ENCODE measurements at places on chromosomes 2 and 18.
A peak's percentile ranks its signal among the peaks of the same experiment; 100 is the strongest.

DNA sequence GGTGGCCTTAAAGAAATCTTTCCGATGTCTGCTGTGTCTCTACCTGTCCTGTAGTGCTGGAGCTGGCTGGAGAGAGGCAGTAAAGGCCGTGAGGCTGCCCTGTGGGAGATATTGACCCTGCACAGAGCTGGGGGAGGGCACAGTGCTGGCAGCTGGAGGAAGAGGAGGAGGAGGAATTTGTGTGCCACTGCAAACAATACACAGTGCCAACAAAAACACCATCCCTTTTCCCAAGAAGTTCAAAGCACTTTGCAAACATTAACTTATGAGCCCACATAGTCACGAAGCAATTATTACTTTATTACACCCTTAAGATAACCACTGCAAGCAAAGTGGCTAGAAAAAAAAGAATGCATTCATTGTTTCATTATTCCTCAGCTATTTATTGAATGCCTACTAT, 45.0 kb upstream of the CYTIP start:
- no peaks in the 10 kb centered on the region for H3K4me1 ChIP-seq
- H3K27me3 ChIP-seq, result no peaks in the 10 kb centered on the region
- no peaks in the 10 kb centered on the region for H3K36me3 ChIP-seq
- H3K4me3 ChIP-seq, result no peak overlapping the region

GRCh38 chr2:63378589-63378988, 209.7 kb downstream of the WDPCP start:
- no peaks in the 10 kb centered on the region for H3K36me3 ChIP-seq
- no peak overlapping the region for H3K27ac ChIP-seq
- DNase-seq, result no peak
- no peaks in the 10 kb centered on the region for H3K27me3 ChIP-seq

- DNase-seq, result no peak
- peaks cover 3% of the 10 kb centered on the region for H3K27me3 ChIP-seq
- H3K36me3 ChIP-seq, result no peaks in the 10 kb centered on the region
- no peak overlapping the region for H3K27ac ChIP-seq
Measured at GRCh38 chr2:59027320-59027719, 786.2 kb upstream of the FANCL start.

GRCh38 chr2:8525582-8526402, 156.1 kb upstream of the ID2 start:
- peaks cover 8% of the 10 kb centered on the region for H3K4me1 ChIP-seq
- H3K27me3 ChIP-seq, result no peaks in the 10 kb centered on the region
- no peaks in the 10 kb centered on the region for H3K36me3 ChIP-seq
- DNase-seq, result peak; percentile 44
- H3K27ac ChIP-seq, result no peak overlapping the region

GRCh38 chr2:210054696-210055095, 52.3 kb downstream of the RPE start:
- no peaks in the 10 kb centered on the region for H3K27me3 ChIP-seq
- H3K27ac ChIP-seq, result no peak overlapping the region
- no peak overlapping the region for H3K4me3 ChIP-seq
- DNase-seq, result no peak
- no peaks in the 10 kb centered on the region for H3K4me1 ChIP-seq
- peaks cover 7% of the 10 kb centered on the region for H3K36me3 ChIP-seq

- H3K36me3 ChIP-seq, result peaks cover 2% of the 10 kb centered on the region
- H3K4me3 ChIP-seq, result no peak overlapping the region
- peaks cover 8% of the 10 kb centered on the region for H3K4me1 ChIP-seq
- no peak for DNase-seq
Measured at GRCh38 chr2:157789933-157790511, 86.1 kb downstream of the ACVR1 start.

DNA sequence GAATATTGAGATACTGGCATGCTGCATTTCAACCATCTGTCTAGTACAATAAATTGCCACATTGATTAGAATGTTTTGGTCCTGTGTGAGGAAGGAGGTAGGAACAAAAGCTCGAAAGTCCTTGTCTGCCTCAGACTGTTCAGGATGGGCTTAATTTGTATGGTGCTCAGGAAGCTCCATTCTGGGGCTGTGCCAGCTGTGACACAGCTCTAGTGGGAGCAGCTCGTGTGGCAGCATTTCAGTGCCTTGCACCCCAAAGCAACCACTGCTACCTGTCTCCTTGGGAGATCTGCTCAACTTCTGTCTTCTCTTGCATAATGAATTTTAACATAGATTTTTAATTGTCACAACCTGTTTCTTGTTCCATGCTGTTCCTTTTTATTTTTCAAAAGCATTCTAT, 144.4 kb upstream of the THUMPD2 start:
- no peaks in the 10 kb centered on the region for H3K27me3 ChIP-seq
- DNase-seq, result no peak
- no peaks in the 10 kb centered on the region for H3K36me3 ChIP-seq
- H3K4me3 ChIP-seq, result no peak overlapping the region
- peaks cover 3% of the 10 kb centered on the region for H3K4me1 ChIP-seq

DNA sequence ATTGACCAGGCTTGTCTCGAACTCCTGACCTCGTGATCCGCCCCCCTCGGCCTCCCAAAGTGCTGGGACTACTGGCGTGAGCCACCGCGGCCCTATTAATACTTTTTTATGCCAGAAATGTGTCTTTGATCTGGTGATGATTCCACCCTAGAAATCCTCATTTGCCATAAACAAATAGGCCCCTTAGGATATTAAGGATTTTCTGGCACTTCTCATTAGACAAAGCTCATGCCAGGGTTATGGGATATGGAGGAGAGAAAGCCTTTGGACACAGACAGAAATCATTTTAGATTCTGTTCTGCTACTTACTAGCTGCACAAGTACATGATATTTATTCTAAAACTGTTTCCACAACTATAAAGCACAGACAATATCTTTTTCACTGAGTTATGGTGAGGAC, 24.1 kb downstream of the SLC40A1 start:
- H3K36me3 ChIP-seq, result no peaks in the 10 kb centered on the region
- no peaks in the 10 kb centered on the region for H3K27me3 ChIP-seq
- no peak overlapping the region for H3K27ac ChIP-seq
- no peak overlapping the region for H3K4me3 ChIP-seq
- peaks cover 11% of the 10 kb centered on the region for H3K4me1 ChIP-seq

DNA sequence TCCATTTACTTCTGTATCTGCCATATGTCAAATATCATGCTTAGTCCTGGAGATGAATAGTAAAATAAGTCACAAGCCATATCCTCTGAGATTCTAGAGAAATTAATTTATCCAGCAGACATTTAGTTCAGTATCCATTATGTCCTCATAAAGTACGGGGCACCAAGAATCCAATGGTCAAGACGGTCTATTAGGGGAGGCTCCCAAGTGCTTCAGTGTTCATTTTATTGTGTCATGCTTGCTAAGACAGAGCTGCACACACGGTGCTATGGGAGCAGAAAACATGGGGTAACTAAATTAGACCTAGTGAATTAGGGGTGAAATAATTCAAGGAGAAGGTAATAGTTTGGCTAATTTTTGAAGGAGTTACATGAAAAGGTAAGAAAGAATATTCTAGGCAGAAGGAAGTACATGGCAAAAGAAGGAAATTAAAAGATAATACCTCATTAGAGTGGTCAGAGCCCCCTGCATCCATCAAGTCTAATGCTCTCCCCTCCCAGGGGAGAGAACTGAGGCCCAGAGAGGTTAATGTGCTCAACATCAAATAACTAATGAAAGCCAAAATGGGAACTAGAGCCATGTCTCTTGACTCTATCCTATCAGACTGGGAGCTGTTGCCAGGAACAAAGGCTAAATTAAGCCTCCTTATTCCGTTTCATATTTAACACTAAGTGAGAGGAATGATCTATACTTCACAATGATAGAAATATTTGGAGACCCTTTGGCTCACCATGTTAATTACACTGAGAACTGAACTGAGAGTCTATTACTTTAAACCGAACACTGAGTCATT, 358.7 kb downstream of the LRRTM1 start:
- no peak for DNase-seq
- no peak overlapping the region for H3K27ac ChIP-seq
- H3K4me3 ChIP-seq, result no peak overlapping the region
- H3K27me3 ChIP-seq, result no peaks in the 10 kb centered on the region
- no peaks in the 10 kb centered on the region for H3K36me3 ChIP-seq

- H3K27ac ChIP-seq, result no peak overlapping the region
- no peak overlapping the region for H3K4me3 ChIP-seq
- no peaks in the 10 kb centered on the region for H3K4me1 ChIP-seq
- H3K36me3 ChIP-seq, result no peaks in the 10 kb centered on the region
- H3K27me3 ChIP-seq, result no peaks in the 10 kb centered on the region
- no peak for DNase-seq
Measured at GRCh38 chr18:34281722-34282121, 57.0 kb upstream of the NOL4 start.

DNA sequence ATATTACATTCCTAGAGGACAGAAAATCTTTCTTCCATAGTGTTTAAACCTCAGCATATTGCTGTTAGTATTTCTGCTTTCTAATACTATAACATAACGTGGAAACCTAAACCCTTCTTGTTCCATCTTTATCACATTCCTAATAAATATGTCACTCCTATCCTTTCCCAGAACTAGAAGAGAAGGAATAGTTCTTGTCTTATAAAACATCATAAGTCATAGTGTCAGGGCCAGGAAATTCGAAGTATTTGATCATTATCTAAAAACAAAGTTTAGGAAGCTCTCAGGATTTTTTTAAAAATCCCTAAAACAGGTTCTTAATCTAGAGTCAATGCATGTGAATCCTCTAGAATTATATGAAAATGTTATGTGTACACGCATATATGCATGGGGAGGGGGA, 2.0 kb downstream of the NHEJ1 start:
- H3K4me1 ChIP-seq, result no peaks in the 10 kb centered on the region
- H3K27me3 ChIP-seq, result no peaks in the 10 kb centered on the region

GRCh38 chr2:40041422-40042382, 262.6 kb upstream of the THUMPD2 start:
- H3K27ac ChIP-seq, result no peak overlapping the region
- H3K27me3 ChIP-seq, result no peaks in the 10 kb centered on the region
- DNase-seq, result no peak
- H3K4me1 ChIP-seq, result no peaks in the 10 kb centered on the region
- no peak overlapping the region for H3K4me3 ChIP-seq

- no peaks in the 10 kb centered on the region for H3K4me1 ChIP-seq
- no peaks in the 10 kb centered on the region for H3K27me3 ChIP-seq
- H3K36me3 ChIP-seq, result no peaks in the 10 kb centered on the region
- no peak overlapping the region for H3K4me3 ChIP-seq
- no peak for DNase-seq
- H3K27ac ChIP-seq, result no peak overlapping the region
Measured at GRCh38 chr18:68865021-68865420, 67.1 kb downstream of the CCDC102B start.
